ENCODE measurements at places on chromosomes 6 and 20.

DNA sequence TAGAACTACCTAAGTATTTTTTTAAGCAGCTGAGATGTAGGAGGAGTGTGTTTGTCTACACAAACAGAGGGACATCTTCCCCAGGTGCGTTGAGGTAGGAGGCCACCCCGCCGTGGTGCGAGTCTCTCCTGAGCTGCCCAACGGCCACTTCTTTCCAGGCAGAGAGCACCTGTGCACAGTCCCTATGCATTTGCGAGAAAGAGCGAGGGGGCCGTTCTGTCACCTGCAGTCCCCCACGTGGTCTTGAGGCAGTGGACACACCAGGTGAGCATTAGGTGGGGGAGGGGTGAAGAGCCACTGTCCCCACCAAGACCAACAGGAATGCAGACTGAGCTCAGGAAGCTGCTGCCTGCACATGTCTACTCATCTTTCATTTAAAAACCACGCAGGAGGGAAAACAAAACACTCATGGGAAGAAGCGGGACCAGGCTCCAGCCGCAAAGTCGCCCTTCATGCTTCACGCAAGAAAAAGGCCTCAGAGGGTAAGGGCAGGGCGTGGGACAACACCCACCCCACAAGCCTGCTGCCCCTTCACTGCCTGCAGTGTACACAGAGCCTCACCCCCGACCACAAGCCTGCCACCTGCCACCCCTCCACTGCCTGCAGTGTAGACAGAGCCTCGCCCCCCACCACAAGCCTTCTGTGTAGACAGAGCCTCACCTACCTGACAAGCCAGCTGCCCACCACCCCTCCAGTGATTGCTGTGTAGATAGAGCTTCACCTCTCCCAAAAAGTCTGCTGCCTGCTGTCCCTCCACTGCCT is 142.0 kb downstream of the DLL1 start:
- no peak for DNase-seq

GRCh38 chr6:52243282-52243893 is 912 bp downstream of the IL17F start:
- no peak for DNase-seq

- peak; percentile 91 for DNase-seq
Observed at GRCh38 chr20:34709831-34710567, 5.9 kb downstream of the TP53INP2 start.

DNA sequence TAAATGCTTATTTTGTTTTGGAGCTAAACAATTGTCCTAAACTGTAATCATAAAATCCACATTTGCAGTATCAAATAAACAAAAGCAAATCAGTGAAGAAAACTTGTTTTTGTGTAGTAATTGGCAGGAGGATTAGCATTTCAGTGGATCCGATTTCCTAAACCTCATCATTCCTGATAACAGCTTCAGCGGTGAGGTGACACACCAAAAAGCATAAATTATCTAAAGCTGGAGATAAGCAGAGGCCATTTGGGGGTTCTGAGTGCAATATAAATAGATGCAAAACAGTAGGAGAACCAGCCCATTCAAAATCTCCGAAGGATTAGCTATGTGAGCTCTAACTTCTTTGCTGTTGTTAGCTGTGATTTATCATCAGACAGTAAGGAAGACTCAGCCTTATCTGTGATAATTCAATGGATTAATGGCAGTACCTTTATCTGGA is 235.8 kb downstream of the EPHA7 start:
- DNase-seq = no peak

GRCh38 chr6:88209301-88209700 is 43.2 kb upstream of the CNR1 start:
- no peak for DNase-seq

- DNase-seq = peak; percentile 40
Observed at GRCh38 chr20:56343861-56344381, 14.9 kb upstream of the FAM210B start.

GRCh38 chr6:159953091-159953601 is 15.7 kb upstream of the IGF2R start:
- DNase-seq = no peak

DNA sequence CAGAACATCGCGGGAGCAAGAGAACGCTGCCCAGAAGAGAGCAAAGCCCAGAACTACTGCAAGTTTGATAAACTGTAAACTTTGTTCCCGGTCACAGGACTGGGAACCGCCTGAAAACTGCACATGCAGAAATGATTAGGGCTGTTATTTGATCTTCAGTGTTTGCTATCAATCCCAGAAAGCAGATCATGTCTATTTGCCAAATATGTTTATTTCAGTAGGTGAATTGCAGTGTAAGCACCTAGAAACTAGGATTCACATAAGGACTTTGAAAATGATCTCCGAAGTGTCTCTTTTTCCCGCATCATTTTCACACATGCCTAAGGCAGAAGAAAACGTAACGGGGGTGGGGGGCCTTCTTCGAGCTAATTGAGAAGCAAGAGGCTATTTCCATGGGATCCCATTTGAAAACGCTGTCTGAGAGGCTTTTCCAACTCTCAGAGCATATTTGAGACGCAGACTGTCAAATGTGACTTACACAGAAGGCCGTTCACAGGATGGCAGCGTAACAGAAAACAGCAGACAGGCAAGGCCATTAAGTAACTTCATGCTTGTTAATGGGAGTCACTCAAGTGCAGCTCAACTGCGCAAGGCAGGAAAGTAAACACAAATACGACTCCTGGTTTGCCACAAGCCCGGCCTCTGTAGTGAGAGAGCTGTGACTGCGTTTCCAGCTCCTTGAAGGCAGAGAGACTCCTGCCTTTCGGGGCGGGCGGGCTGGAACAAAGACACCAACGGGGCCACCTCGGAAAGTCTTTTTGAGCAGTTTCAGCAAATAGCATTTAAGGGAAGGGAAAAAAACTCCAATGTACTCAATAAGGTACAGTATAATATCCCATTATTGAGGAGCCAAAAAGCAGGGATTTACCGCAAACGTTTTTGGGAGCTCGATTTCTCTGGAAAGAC is 144.7 kb upstream of the ZNF217 start:
- peak; percentile 97 for DNase-seq

- no peak for DNase-seq
Observed at GRCh38 chr6:98832284-98833056, 1.9 kb upstream of the POU3F2 start.

- no peak for DNase-seq
Observed at GRCh38 chr6:9943026-9943425, 471.8 kb downstream of the TFAP2A start.

DNA sequence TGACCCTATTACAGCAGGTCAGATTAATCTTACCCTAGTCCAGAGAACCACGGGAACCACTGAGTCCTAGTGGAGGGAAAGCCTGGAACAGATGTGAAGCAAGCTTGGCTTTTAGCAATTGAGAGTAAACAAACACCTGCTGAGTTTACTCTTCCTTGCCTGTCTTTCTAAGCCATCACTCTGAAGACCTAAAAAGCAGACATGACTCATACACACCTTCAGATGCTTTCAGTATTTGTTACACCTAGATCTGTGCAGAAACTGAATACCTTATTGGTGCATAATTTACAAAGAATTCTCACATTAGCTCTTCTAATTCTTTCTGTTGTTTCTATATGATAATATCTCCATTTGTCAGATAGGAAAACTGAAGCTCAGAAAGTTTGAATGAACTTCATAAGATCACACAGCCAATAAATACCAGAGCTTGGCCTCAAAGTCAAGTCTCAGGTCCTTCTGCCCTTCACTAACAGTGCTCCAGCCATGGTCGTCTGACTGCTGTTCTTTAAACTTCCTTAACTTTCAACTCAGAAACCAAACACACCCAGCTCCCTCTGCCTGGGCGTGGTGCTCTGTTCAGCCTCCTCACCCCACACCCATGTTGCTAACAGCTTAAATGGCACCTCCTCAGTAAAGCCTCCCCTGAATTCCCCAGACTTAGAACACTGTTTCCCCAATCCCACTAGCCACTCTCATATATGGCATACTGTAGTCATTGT is 8.6 kb upstream of the GABBR1 start:
- DNase-seq = no peak

DNA sequence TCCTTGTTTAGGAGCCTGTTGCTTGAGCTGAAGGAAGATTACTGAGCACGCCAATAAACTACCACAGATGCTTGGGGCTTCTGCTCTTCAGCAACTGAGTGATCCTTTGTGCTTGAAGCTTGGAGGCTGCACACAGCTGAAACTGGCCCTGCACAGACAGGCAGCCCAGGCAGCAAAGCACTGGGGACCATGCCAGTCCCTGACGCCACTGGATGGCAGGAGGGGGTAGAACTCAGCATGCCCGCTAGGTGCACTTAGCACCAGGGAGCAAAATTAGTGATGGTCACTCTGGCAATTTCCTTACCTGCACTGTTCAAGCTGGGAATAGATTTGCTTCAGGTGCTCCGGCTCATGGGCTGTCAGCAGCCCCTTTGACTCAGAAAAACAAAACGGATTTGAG is 91.5 kb downstream of the FAM50B start:
- DNase-seq = no peak

- DNase-seq = peak; percentile 88
Observed at GRCh38 chr20:48523191-48523995, 304.4 kb downstream of the PREX1 start.

DNA sequence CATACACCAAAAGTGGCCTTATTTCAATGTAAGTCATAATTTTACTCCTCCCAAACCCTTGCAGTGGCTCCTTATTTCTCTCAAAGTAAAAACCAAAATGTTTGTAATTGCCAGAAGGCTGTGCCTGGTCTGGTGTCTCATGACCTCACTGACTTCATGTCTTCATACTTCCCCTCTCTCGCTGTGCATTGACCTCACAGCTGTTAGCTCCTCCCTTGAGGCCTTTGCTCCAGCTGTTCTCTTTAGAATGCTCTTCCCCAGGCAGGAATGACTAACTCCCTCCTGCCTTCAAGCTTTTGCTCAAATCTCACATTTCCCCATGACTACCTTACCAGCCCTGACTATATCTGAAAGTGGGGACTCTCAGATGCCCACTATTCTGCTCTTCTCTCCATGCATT is 83.3 kb downstream of the MTFR2 start:
- no peak for DNase-seq

GRCh38 chr20:46626758-46627157 is 24.5 kb downstream of the SLC13A3 start:
- no peak for DNase-seq

- no peak for DNase-seq
Observed at GRCh38 chr6:13563009-13563408, 11.4 kb upstream of the SIRT5 start.

DNA sequence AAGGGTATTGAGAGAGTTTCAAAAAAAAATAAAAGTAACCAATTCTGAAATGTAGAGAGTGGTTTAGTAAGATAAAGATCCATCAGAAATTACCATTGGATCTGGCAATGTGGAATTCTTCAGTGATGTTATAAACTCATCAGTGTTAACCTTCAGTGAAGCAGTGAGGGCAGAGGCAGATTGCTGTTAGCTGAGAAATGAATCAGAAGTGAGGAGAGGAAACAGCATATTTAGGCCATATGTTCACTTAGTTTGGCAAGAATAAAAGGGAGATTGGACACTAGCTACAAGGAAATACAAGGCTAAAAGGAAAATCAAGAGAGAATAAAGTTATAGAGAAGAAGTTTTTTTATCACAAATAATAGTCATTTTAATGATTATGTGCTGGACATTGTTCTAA is 9.6 kb downstream of the KCNQ5 start:
- no peak for DNase-seq

GRCh38 chr20:48205786-48206185 is 420.5 kb upstream of the SULF2 start:
- DNase-seq = no peak

GRCh38 chr20:1931830-1932229 is 36.6 kb downstream of the SIRPA start:
- DNase-seq = no peak

- DNase-seq = no peak
Observed at GRCh38 chr6:47283993-47284392, 25.7 kb downstream of the TNFRSF21 start.

GRCh38 chr6:138533667-138534066 is 34.4 kb upstream of the NHSL1 start:
- DNase-seq = no peak

DNA sequence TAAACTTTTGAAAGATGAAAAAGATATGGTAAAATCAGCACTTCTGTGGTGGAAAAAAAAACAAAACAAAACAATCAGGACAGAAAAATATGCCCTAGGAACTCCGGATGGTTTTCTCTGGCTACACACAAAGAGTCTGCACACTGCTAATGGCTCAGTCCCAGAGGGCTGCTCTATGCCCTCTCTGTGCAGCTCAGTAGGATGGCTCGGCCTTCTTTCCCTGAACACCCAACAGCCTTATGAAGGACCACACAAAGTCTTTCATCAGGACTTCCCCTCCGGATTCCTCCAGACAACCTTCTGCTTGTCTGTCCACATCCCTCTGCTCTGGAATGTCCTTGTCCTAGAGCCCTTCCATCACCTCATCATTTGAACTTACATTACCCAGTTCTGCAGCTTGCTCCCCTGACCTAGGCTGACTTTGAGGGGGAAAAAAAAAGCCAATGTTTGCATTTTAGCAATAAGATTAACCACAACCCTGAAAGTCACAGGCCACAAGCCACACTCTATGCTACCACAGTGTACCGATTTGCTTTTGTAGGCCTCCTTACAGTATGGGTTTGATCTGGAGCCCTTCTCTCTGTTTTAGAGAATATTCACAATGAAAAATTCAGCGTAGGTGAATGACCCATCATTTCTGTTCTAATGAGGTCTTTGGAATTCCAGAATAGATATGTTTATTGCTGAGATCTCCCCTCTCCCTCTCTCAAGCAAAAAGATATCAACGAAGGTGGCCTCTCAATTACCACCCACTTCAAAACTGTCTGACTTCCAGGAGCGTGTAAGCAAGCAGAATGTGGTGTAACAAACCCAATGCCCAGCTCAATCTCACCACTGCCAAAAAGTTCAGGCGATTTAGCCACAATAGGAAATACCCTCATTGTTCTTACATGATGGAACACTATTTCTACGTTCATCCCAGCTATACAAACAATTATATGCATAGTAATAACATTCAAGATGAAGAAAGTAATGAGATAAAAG is 164.0 kb downstream of the GMDS start:
- DNase-seq = no peak

DNA sequence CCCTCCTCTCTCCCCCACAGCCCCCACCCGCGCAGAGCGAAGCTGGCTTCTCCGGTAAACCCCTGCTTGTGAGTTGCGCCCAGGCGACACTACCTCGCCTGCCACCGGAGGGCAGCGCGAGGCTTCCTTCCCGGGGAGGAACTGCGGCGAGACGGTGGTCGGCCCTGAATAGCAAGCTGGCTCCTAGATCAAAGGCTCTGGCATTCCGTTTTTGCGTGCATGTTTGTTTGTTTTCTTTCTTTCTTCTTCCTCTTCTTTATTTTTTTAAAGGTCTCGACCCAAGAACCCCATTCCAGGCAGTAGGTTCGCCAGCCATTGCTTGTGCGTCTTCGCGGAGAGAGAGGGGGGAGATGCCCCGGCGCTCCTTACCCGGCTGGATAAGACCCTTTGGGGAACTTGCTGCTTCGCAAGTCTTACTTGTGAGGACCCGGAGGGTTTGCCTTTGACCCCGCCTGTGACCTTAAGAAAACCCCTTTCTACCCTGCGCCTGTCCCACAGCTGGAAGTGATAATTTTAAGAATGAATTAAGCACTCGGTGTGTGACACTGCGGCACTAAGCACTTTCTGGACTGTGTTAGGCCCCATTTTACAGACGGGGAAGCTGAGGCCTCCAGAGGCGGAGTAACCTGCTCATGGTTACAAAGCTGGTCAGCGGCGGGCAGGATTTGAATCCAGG is 92.7 kb upstream of the SIRPA start:
- DNase-seq = peak; percentile 28

- no peak for DNase-seq
Observed at GRCh38 chr6:113362301-113363047, 494.7 kb upstream of the MARCKS start.

GRCh38 chr6:130742131-130742681 is 85.0 kb upstream of the SMLR1 start:
- no peak for DNase-seq
